Activated CD4-positive, alpha-beta T cell treated with anti-CD3 and anti-CD28 coated beads, Interleukin-2, amount 50 U/mL, for 24 hours (primary cell): ENCODE measurements at places on chromosomes 6 and 20.

- DNase-seq: no peak
Observed at GRCh38 chr6:131103901-131104300, 31.4 kb upstream of the AKAP7 start.

DNA sequence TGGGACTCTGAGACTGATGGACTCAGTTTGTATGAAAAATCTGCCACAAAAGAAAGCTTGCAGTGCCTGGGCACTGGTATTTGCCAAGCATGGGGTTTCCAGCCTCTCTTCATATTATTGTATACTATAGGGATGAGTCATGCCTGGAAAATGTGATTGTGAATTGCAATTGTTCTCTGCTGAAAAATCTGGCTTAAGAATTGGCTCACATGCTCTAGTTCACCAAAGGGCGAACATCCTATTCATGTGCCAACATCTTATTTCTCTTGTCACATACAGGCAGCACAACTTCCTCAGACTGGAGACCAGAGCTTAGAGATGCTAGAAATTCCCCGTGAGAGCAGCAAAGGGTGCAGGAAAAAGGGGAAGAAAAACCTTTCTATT, 103.6 kb upstream of the KCNK16 start:
- DNase-seq: no peak

- DNase-seq: no peak
Observed at GRCh38 chr6:54419885-54420284, 111.6 kb downstream of the TINAG start.

DNA sequence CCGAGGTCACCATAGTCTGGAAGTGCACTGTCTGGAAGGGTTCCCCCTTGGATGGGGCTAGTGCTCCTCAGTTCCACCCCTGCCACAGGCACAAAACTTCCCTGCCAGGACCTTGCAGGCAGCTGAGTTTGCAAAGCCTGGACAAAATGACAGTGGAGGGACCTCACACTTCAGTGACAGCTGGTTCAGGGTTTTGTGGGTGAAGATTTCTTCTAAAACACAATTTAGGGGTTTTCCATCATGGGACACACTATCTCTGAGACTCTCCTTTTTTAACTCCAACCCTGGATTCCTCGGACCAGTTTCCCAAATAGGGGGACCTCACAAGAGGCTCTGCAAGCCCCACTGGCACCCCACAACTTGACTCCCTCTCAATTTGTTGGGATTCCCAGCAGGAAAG, 33.6 kb upstream of the PREX1 start:
- no peak for DNase-seq

GRCh38 chr6:104580452-104580851, 279.3 kb downstream of the HACE1 start:
- no peak for DNase-seq

DNA sequence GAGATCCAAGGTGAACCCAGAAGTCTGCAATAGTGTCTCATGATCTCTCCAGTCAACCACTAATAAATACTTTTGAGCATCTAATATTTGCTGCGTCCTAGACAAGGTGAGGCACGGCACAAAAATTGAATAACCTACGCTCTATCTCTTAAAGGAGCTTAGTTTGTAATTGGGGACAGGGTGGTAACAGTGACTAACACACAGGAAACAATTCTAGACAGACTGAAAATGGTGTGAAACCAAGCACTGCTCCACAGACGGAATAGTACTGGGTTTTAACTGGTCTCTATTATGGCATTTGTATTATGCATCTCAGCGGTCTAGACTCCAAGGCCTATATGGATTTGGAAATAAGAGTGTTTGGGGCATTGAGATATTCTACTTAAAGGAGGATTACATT, 120.1 kb downstream of the CLIC5 start:
- no peak for DNase-seq

DNA sequence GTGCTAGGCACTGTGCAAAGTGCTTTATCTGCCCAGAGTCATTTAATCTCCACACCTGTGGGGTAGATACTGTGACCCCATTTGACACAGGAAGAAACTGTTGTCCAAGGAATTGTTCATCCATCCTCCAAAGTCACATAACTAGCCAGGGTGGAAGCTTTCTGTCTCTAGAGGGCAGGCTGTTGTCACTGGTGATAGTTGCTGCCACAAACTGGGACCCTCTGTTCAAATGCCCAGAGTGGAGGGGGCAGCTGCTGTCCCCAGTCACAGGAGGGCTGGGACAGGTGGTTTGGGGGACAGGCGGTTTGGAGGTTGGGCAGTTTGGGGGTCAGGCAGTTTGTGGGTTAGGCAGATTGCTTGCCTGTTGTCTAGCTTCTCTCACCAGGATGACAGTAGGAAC, 16.1 kb upstream of the TMEM242 start:
- DNase-seq: no peak

GRCh38 chr20:59581993-59582679, 22.2 kb upstream of the PHACTR3 start:
- no peak for DNase-seq

DNA sequence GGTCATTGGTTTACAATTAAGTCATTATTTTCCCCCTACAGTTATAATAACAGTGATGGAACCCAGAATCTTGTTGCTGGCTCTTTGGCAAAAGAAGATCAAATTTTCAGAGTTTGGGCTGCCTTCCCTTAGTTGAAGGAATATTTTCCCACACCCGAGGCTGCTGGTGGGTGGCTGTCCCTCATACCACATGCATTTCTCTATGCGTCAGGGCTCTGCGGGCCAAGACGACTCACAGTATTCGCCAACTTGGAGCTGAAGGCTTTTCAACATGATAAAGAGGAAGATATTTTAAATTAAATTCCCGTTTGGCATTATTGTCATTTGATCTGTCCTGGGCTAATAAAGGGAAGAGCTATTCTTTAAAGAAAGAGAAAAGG, 102.2 kb upstream of the SASH1 start:
- DNase-seq: no peak

- no peak for DNase-seq
Observed at GRCh38 chr6:133954657-133955576, 1.9 kb downstream of the TBPL1 start.

DNA sequence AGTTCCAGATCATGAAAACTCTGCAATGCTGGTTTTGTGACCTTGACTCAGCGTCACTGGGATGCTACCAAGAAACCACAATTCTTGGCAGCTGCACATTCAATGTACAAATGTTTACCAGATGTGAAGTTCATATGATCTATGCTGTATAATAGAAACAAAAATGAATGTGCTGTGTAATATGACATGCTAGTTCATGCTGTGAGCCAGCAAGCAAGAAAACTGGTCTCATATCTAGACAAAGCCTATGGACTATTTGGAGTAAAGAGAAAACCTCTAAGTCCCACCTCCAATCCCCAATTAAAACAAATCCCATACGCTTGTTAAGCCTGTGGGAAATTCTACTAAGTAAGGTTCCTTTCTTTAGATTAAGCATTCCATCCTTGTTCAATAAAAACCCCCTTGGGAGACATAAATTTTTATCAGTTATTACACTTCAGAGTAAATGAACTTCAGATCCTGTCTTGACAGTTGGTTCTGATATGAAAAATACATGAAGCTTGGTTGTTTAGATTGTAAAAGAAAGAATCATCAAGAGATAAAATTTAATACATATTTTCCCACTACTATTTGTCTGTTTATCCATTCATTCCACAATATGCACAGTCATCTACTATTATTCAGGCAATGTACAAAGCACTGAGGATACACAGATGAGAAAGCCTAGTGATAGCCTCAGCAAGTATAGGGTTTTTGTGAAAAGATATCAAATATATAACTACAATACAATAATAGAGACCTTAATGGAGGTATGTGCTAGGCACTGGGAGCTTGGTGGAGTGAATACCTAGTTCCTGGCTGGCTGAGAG, 20.1 kb downstream of the COL21A1 start:
- DNase-seq: no peak

- no peak for DNase-seq
Observed at GRCh38 chr6:66340736-66341135, 633.7 kb upstream of the EYS start.

- peak; percentile 56 for DNase-seq
Observed at GRCh38 chr6:209432-210103, 82.7 kb upstream of the DUSP22 start.

DNA sequence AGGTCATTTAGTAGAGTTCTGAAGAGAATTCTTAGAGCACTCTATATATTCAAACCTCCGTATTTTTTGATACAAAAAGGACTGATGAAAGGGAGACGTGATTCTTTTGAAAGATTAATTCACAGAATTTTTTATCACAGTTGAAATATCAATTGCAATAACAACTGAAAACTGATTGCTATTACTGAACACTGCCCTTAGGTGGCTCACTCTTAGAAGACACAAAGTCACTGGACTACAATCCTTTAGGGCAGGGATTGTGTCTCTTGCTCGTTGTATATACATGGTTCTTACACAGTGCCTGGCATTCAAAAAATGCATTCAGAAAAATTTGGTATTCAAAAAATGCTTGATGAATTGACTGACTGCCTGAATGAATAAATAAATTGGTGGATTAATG, 17.1 kb upstream of the CALHM6 start:
- DNase-seq: no peak

- DNase-seq: no peak
Observed at GRCh38 chr6:83594941-83595340, 82.6 kb downstream of the PRSS35 start.

- no peak for DNase-seq
Observed at GRCh38 chr20:57382516-57382915, 8.7 kb upstream of the RBM38 start.

DNA sequence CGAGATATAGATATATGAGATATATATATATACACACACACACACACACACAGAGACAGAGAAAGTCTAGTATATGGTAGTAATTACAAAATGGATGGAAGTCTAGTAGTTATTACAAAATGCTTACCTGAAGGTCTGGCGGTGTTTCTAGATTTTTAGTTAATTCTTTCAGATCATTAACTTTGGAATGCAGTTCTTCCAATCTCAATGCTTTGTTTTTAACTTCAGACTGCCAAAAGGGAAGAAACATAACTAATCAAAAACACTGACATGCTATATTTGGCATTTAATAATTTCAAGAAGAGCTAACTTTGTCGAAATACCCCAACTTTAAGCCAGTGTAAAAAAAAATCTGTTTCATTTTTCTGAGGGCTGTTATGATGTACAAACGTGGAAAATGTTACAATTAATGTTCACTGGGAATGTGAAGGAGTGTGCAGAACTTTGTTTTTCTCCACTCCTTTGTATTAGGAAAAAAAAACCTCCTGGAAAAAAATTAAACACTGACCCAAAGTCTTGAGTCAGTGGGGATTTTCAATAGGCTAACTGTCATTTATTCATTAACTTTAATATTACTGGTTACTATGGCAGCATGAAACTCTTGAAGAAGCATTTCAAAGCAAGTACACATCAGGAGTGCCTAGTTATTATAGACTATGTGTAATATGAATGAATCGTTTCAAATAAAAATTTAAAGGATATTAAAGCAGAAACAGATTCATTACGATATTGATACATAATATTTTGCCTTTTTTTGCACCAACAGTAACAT, 232.9 kb downstream of the SYNE1 start:
- DNase-seq: no peak

GRCh38 chr6:73123632-73124329, 101.5 kb downstream of the KHDC1L start:
- DNase-seq: no peak

- DNase-seq: no peak
Observed at GRCh38 chr6:15557174-15557573, 105.7 kb downstream of the DTNBP1 start.

DNA sequence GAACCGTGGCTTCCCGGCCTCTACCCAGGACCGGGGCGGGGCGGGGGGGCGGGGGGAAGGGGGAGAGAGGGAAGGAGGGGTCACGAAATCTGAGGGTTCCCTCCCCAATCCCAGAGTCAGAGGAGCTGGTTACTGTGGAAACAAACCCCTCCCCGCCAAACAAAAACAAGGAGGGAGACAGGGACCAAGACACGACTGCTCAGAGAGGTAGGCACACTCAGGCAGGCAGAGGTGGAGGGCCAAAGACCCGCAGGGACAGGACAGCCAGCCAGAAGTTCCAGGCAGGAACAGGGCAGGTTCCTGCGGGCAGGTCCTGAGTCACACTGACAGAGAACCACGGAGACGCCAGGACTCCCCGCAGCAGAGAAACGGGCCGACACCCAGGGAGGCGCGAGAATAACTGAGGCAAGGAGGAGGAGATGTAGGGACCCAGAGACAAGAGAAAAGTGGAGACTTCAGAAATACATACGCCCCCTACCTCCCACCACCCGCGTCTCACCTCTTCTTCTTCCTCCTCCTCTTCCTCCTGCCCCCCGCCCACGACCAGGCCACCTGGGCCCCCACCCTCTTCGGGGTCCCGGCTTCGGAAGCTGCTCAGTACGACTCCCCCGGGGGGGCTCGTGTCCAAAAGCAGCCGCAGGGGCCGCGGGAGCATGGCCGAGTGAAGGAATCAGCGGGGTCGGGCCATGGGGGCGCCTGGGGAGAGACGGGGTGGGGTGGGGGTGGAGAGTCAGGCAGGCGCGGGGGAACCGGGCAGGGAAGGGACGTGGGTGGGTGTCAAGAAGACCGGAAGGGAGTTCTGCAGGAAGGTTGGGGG, 578 bp downstream of the RGL2 start:
- DNase-seq: no peak

DNA sequence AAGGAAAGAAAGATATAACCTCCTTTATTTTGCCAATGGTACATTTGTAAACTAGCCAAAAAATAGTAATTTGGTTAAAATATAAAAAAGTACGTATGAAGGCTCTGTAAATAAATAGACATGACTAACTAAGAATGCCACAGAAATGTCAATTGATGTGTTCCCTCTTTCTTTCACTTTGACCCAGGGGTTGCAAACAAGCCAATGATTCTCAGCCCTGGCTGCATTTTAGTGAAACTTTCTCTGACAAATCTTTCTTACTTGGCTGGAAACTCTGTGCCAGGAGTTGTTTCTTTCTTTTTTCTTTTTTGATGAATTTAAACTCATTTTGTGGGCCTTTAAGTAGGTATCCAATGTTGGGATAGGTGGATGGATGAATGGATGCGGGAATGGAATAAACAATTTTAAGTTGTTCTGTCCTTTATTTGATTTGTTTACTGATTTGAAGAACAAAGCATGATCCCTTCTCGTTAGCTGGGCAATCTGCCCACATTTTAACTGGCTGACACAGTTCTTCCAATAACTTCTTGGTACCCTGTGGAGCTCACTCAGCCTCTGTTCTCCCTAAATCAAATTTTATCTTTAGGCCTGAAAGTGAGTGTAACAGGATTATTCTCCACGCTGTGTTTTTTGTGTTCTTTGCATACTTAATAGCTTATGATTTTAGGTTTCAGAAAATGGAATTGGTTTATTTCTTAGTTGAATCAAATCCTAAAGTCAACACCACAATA, 58.6 kb upstream of the GCLC start:
- DNase-seq: no peak

- DNase-seq: no peak
Observed at GRCh38 chr6:11462742-11463397, 74.7 kb upstream of the TMEM170B start.

- no peak for DNase-seq
Observed at GRCh38 chr6:150741633-150742200, 123.8 kb upstream of the MTHFD1L start.
